ENCODE measurements at places on chromosomes 2 and 18.
A peak's percentile ranks its signal among the peaks of the same experiment; 100 is the strongest.

DNA sequence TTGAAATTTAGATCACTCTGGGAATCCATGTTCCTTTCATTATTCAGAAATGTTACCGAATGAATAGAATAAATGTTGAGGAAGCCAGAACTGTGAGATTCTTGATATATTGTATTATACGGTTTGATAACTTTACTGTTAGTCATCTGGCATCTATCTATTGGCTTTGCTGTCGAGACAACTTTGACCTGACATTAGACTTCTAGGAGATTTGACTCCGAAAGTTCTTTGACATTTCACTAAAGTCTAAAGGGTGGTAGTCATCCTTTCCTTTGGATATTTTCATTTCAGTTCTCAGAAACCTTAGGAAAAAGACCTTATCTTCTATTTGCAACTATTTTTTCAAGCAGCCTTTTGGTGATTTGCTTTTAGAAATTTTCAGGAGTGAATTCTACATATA, 1.9 kb downstream of the BMPR2 start:
- no peak for DNase-seq

DNA sequence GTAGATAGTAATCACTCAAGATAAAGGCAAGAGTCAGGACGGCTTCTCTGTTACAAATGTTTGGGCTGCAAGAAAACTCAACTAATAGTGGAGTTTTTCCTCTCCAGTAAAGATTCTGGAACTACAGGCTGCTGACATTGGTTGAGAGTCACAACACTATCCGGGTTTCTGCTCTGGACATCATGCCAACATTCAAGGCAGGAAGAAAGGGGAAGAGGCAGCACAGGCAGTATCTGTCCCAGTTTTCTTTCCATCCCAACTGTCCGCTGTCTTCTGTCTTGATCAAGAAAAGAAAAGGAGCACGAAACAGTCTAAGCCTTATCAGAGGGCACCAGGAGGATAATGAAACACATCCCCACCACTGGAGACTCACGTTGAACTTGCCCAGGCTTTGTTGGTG, 132.1 kb downstream of the MAIP1 start:
- no peak for DNase-seq

GRCh38 chr2:73212448-73213176, 1.4 kb upstream of the SMYD5 start:
- peak; percentile 71 for DNase-seq

DNA sequence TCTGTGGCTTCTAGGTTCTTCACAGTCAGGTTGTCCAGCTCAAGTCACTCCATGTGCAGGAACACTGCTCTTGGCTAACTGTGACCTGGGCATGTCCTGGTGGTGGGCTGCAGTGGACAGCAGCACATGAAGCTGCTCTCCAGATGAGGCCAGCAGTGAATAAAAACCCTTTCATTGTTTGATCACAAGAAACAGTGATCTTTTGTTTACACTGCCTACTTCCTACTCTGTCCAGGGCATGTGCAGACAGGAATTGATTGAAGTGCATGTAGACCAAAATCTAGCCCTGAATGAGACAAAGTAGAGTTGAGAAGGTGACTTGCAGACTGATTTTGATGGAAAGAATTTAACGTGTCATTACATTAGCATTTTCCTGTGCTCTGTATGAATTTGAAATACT, 34.9 kb downstream of the BCL2L11 start:
- DNase-seq: no peak

- no peak for DNase-seq
Observed at GRCh38 chr2:240815761-240816583, 4.0 kb downstream of the KIF1A start.

DNA sequence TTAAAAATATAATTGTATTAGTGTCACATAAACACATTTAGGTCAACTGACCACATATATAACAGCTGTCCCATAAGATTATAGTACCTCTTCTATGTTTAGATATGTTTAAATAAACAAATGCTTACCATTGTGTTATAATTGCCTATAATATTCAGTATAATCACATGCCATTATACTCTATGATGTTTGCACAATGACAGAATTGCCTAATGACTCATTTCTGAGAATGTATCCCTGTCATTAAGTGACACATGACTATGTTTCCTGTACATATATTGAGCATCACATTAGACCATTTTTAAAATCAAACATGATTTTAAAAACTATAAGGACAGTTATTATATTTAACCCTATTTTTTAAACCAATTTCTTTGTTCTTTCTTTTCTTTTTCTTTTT, 89.8 kb downstream of the HS6ST1 start:
- no peak for DNase-seq

GRCh38 chr18:57073501-57074187, 73.2 kb upstream of the BOD1L2 start:
- no peak for DNase-seq

- no peak for DNase-seq
Observed at GRCh38 chr2:111896576-111896975, 1.8 kb upstream of the MERTK start.

DNA sequence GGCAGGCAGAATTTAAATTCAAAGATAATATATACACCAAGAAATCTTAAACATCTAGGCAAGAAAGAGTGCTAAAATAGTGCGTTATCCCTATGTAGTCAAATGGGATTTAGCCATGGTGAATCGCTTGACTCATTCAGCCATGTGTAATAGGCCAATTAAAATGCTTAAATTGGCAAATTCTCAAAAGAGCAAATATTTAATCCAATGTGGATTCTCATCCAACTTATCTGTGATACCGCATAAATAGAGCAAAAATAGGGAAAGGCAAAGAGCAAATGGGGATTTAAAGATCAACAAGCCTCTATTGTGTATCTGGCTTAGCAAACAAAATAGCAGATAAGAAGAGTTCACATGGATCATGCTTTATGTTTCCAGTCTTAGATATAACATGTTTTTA, 123.2 kb upstream of the RPRM start:
- DNase-seq: no peak

DNA sequence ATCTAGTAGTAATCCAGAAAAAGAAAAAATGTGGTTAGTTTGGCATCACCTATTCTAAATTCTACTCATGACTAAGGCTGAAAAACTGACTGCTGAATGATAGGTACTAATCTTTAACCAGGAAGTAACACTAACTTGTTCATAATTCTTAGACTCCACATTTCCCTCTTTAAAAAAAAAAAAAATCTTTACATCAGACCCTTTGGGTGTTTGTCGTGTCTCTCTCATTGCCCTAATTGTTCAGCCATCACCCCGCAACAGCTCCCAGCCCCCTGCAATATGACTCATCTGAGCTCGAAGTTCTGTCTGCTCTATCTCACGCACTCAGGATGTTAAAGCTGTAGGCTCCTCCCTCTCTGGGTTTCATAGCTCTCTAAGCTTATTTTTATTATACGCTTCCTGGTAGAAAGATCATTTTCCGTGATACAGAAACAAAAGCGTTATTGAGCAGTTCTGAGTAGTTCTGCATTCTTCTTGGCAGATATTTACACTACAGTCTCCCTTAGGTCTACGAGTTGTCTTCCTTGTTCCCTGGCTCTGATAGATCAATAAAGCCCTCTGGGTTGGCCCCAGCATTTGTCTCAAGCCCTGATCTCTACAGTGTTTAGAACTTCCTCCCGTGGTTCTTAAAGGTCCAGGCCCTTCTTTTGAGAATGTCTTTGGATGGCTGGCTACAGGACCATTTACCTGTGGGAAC, 95.6 kb downstream of the TNFRSF11A start:
- DNase-seq: peak; percentile 37

DNA sequence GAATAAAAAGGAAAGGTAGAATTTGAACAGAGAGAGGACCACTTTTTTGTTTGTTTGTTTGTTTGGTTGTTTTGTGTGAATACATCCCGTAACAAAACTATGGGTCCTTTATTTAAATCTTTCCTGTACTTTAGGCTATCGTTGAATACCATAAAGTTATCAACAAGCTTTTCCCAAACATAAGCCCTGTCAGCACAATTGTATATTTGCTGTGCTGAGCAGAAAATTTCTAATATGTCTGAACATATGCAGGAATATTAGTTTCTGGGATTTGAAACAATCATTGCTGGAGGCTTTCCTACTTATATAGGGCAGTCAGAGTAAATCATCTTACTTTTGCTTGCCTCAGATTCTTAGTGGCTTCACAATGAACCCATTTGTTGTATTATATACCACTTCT, 536.4 kb downstream of the CNTNAP5 start:
- DNase-seq: no peak

GRCh38 chr2:3025261-3025660, 352.4 kb downstream of the EIPR1 start:
- no peak for DNase-seq

GRCh38 chr2:165070076-165070475, 114.8 kb upstream of the SLC38A11 start:
- DNase-seq: no peak

DNA sequence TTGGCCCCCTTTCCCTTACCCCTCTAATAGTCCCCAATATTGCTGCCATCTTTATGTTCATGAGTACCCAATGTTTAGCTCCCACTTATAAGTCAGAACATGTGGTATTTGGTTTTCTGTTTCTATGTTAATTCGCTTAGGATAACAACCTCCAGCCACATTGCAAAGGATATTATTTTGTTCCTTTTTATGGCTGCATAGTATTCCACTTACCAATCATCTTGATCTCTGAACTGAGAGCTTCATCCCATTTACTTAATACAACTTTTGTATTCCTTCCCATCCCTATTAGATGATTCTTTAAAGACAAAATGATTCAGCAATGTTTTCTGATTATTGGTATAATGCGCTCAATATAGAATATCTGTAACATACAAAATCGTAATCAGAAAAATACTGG, 36.7 kb downstream of the ARL5A start:
- no peak for DNase-seq

GRCh38 chr2:71069376-71069775, 928 bp downstream of the NAGK start:
- DNase-seq: no peak

DNA sequence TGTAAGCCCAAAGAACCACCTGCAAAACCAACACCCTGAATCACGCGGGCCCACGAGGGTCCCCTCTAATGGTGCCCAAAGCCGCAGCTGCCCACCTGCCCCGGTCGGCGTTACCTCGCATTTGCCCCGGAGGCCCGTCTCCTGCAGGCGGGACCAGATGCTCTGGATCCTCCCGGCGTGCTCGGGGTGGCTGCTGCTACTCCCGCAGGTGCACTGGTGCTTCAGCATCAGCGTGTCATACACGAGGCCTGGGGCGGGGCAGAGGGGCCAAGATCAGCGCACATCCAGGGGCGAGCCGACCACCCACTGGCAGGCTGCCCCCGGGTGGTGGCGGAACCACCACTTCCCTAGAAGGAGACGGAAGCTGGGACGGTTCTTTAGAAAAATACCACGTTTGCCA, 260.1 kb downstream of the TWIST2 start:
- no peak for DNase-seq

- DNase-seq: no peak
Observed at GRCh38 chr2:85680707-85681371, 12.8 kb upstream of the SFTPB start.

- no peak for DNase-seq
Observed at GRCh38 chr2:6254441-6254840, 562.3 kb downstream of the SOX11 start.

- no peak for DNase-seq
Observed at GRCh38 chr2:42850016-42850805, 57.8 kb upstream of the HAAO start.

GRCh38 chr18:48548011-48548771, 9.4 kb downstream of the CTIF start:
- DNase-seq: no peak

DNA sequence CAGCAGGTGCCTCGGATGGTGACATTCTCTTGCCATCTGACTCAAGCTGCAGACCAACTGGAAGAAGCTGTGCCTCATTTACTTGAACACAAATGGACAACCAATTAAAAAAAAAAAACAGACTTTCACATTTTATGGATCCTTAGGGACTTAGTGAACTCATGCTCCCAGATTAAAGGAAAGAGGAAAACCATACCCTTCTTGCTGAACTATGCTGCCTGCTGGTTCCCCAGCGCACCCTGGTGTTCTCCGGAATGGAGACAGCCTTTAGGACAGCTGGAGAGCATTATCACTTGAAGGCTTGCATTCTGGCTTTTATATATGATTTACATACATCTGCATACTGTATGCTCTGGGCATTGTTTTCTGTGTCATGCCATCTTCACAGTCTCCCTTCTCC, 370.7 kb downstream of the SLC4A3 start:
- no peak for DNase-seq

- no peak for DNase-seq
Observed at GRCh38 chr2:200703127-200703925, 108.4 kb upstream of the BZW1 start.

GRCh38 chr18:40120796-40121391, 1834.1 kb upstream of the PIK3C3 start:
- no peak for DNase-seq

DNA sequence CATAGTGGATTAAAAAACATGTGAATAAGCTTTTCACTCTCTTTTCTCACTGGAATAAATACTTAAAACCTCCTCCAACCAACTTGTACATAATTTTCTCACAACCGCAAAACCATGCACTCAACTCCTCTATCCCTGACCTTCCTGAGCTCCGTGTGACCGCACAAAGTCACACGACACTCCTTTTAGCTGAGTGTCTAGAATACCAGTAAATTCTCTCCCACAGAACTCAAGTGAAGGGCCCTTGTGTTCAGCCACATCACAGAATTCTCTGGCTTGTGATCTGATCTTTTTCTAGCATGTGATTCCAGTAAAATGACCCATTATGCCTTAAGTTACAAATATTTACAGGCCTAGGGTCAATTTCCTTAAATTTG, 91.2 kb upstream of the ARL4C start:
- DNase-seq: no peak

DNA sequence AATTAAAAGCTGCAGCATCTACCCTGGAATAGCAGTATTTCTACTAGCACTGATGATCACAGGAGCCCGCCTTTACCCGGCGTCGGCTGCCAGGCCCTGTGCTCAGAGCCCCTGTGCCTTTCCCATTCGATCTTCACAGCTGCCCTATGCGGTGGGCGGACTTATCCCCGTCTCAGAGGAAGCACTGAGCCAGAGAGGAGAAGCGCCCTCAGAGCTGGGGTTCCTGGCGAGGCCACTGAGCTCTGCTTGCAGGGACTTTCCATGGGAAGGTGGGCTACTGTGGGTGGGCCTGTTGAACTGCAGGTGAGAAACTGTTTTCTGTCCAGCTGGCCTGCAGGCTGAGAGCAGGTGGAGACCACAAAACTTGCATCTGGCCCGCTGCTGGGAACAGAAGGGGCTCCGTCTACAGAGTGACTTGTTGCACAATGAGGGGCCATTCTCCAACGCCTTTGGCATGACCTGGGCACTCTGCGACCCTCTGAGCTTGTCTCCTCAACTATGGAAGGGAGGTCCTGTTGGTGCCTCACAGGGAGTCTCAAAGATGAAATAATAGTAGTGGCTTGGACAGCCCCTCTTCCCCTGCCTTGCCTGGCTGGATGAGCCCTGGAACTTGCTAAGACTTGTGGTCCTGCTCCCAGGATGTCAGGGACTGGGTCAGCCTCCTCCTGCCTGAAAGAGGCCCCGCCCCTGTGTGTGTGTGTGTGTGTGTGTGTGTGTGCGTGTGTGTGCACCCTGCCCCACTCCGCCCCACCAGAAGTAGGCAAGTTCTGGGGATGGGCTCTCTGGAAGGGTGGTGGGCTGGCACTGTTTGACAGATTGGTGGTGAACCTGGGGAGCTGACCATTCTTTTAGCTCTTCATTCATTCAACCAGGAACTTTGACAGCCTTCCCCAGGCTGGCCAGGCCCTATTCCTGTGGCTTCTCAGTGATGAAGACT, 32.7 kb downstream of the GLI2 start:
- no peak for DNase-seq

GRCh38 chr2:47344890-47345589, 57.9 kb upstream of the MSH2 start:
- DNase-seq: no peak
